Smooth muscle cell of trachea (primary cell): ENCODE measurements at places on chromosomes 7 and 10. TPM values are rescaled to one million over a fixed set of nuclear protein-coding genes. Genes with fewer than 3 reads are reported as not detected.

NME8 gene
- total RNA-seq, result not detected in 2 replicates

C10orf67 gene
- under 0.01 and 0.44 TPM in 2 replicates for total RNA-seq

HELLS gene
- 5.8 and 62.1 TPM in 2 replicates for total RNA-seq

OR13A1 gene
- not detected in 2 replicates for total RNA-seq

NPY4R gene
- total RNA-seq, result 0.17 TPM in 1 of 2 replicates, not detected in the other

LRRC4 gene
- 0.29 and 0.33 TPM in 2 replicates for total RNA-seq

WAC gene
- 48.6 and 53.8 TPM in 2 replicates for total RNA-seq

TMEM176B gene
- 0.66 TPM in 1 of 2 replicates, not detected in the other for total RNA-seq

PRKG1 gene
- total RNA-seq, result 46.3 and 50.4 TPM in 2 replicates

GALNT17 gene
- total RNA-seq, result not detected in 2 replicates

PPP1R3C gene
- 65.9 and 200 TPM in 2 replicates for total RNA-seq

FAM25C gene
- total RNA-seq, result not detected in 2 replicates

DNA2 gene
- 3.1 and 10.3 TPM in 2 replicates for total RNA-seq

HMX3 gene
- total RNA-seq, result not detected in 2 replicates

OR2AE1 gene
- not detected in 2 replicates for total RNA-seq

PRF1 gene
- not detected in 2 replicates for total RNA-seq

BICC1 gene
- 72.9 and 102 TPM in 2 replicates for total RNA-seq

AFAP1L2 gene
- 0.17 and 0.29 TPM in 2 replicates for total RNA-seq

FOXI2 gene
- not detected in 2 replicates for total RNA-seq

PHTF2 gene
- total RNA-seq, result 23.8 and 34.2 TPM in 2 replicates

ZCWPW1 gene
- total RNA-seq, result 1.2 and 1.3 TPM in 2 replicates

METTL27 gene
- total RNA-seq, result 7.1 and 36.6 TPM in 2 replicates

OPN4 gene
- not detected in 2 replicates for total RNA-seq
